Activated CD8-positive, alpha-beta memory T cell treated with anti-CD3 and anti-CD28 coated beads for 1 hour (primary cell): ENCODE measurements at places on chromosomes 7 and 10.
A peak's percentile ranks its signal among the peaks of the same experiment; 100 is the strongest.

GRCh38 chr10:10914144-10914543 lies 103.5 kb upstream of the CELF2 start:
- DNase-seq = no peak

DNA sequence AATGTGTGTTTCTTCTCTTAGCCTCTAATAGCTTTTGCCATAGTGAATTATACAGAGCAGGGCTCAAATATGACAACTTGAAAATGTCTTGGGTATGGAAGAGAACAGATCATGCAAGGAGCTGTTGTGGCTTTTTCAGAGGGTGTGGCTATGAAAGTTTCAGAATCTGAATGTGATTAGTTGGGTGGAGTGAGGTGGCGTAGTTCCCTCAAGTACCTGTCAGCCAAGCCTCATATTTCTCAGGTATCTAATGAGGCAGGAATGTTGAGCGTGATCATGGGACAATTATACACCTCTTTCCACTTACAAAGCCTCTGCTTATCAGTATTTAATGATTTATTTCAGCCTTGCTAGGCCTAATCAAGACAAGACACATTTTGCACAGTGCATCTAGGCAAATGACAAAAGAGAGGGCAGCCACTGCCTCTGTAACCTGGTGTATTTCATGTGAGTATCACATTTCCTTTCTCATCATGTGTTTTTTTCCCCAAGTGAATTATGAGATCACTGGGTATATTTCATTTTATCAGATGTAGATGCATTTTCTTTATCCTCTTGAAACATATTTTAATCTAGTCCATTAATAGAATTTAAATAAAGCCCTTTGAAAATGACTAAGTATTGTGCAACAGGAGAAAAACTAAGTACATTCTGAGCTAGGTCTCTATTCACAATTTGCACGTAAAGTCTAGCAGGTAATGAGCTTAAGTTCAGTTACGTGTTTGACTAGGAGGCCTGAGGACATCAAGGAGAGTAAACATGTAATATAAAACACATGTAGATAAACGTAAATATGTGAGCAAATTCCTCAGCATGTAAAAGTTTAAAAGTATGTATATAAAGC lies 644.4 kb upstream of the IGFBP3 start:
- no peak for DNase-seq

GRCh38 chr10:3199488-3199887 lies 26.9 kb upstream of the PITRM1 start:
- DNase-seq = no peak

GRCh38 chr7:25842201-25842733 lies 309.7 kb upstream of the NFE2L3 start:
- DNase-seq = no peak

- DNase-seq = no peak
Measured at GRCh38 chr10:101221549-101221948, 7.7 kb downstream of the LBX1 start.

- DNase-seq = no peak
Measured at GRCh38 chr7:138407792-138408191, 52.3 kb upstream of the TRIM24 start.

- DNase-seq = no peak
Measured at GRCh38 chr7:1156782-1157535, 3.0 kb downstream of the ZFAND2A start.

DNA sequence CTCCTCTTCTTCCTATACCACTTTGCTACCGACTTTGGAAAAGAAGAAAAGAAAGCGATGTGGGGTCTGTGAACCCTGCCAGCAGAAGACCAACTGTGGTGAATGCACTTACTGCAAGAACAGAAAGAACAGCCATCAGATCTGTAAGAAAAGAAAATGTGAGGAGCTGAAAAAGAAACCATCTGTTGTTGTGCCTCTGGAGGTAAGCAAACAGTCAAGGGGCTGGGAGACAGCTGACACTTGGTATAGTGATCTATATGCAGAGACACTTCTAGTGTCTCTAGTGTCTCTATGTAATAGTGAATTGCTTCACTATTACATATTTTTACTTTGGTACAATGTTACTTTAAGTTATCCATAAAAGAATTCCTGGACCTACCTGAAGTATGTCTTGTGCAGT lies 13.9 kb downstream of the TET1 start:
- no peak for DNase-seq

DNA sequence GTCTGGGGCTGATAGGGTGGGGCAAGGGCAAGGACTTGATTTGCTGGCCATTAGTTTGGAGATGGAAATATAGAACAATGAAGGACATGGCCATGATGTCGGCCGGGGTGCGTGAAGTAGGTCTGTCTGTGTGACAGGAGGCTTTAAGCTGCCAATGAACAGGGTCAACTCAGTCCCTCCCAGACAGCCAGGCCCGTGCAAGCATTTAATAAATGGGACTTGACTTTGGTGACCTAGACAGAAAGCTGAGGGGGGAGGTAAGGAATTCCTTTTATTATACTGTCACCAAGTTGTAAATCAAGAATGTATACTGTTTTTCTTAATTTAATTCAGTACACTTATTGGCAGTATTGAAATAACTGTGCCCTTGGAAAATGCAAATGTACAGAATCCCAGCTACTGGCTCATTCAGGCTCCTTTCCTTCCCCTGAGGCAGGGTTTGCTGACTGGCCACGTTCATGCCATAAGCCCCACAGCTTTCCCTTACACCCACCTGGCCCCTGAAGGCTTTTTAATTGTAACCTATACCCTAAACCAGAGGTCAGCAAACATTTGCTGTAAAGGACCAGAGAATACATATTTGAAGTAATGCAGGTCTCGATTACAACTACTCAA lies 87.2 kb downstream of the WIPF3 start:
- no peak for DNase-seq

DNA sequence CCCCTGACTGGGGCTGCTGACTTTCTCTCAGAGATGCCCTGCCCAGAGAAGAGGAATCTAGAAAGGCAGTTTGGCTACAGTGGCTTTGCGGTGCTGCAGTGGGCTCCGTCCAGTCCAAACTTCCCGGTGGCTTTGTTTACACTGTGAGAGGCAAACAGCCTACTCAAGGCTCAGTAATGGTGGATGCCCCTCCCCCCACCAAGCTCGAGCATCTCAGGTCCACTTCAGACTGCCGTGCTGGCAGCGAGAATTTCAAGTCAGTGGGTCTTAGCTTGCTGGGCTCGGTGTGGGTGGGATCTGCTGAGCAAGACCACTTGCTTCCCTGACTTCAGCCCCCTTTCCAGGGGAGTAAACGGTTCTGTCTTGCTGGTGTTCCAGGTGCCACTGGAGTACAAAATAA lies 734.5 kb upstream of the LRRN3 start:
- no peak for DNase-seq

GRCh38 chr7:27251652-27252590 lies 9.3 kb downstream of the EVX1 start:
- no peak for DNase-seq

DNA sequence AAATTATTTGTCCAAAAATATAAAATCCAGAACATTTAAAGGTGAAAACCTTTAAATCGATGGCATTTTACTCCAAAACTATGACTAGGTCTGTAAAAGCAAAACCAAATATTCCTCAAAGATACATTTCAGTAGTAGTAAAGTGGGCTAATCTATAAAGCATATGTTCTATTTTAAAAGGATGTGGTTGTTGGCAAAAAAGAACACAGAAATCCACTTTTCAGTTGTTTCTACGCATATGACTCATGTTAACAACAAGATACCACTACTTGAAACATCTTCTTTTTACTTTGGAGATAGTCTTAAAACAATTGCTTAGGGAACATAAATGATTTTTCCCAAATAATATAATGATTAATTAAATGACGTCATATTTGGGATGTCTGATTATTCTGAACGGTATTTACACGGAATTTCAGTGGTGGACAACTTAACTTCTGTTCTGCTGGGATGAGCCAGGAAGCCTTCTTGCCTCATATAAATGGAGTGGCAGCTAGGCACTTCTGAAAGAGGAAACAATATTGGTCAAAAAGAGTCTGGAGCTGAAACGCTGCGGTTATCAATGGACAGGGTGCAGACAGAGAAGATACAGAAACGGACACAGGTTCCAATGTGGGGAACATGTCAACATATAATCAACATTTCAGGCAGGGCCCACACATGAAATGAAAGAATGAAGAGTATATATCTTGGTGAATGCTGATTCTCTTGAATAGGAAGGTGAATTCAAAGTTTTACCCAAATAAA lies 78.5 kb downstream of the ETV1 start:
- DNase-seq = no peak

GRCh38 chr10:22455068-22455857 lies 110.0 kb downstream of the SPAG6 start:
- DNase-seq = no peak

- no peak for DNase-seq
Measured at GRCh38 chr10:116849248-116850057, at the start of gene ENO4. Gene ENO4, plus strand, starts transcription at chr10:116849499. Its CDS starts 68 bp downstream, at chr10:116849567.

DNA sequence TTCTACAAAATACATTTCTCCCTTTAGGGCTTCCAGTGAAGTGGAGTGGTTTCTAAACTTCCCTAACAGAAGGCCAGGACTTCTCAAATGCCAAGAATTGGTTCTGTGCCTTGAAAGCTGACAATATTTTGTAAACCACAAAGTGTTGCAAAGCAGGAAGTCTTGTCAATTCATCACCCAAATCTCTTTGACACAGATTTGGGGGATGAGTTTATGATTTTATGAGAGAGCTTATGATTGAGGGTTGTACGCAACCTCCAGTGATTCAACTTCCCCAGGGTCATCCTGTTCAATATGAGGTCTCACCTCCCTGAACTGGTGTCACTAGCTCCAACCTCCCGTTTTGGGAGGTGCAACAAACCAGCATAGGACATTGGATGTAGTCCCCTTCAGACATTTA lies 83.7 kb downstream of the PRLHR start:
- DNase-seq = no peak

DNA sequence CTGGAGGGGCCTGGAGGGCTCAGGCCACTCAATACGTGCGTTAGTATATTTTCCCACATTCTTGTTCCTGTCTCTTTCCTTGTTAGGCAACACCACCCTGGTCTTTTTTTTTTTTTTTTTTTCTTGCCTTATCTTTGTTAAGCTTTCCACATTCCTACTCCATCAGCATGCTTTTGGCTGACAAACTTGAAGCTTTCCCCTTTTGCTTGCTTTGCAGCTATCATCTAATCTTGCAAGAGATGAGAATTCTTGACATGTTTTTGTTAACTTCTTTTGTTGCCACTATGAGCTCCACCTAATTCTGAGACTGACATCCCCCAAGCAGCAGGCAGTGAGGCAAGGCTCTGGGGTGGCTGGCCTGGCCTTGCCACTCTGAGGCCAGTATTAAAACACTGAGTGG lies 52.5 kb upstream of the NRP1 start:
- DNase-seq = no peak

DNA sequence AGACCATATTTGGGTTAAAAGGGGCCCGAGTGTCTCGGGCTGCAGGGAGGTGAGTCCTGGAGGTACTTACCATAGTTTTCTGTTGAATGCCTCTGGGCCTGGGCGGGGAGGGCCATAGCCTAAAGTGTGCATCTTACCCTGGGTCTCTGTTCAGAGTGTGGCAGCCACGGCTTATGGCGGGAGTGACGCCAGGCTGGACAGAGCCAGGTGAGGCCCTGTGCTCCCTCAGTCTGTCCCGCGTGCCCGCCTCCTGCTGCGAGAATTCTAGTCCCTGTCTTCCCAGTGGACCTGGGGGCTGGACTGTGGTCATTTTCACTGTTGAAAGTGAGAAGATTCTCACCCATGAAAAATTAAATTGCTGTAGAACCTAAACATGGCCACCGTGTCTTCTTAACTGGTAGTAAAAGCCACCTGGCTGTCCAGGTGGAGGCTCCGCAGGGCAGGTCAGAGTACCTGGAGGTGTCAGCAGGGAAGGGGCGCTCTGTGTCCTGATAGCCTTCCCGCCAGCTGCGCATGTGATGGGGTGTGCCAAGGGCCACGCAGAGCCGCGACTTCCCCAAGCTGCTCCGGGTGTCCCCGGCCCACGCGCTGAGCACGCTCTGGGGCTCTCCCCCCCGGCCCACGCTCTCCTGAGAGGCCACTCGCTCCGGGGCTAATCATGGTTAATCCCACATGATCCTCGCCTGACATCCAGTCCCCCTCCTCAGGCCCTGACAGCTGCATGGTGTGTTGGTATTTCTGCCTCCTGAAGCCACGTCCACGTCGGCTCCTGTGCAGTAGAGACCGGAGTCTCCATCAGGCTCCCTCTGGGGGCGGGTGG lies 20.3 kb downstream of the INPP5A start:
- DNase-seq = no peak

DNA sequence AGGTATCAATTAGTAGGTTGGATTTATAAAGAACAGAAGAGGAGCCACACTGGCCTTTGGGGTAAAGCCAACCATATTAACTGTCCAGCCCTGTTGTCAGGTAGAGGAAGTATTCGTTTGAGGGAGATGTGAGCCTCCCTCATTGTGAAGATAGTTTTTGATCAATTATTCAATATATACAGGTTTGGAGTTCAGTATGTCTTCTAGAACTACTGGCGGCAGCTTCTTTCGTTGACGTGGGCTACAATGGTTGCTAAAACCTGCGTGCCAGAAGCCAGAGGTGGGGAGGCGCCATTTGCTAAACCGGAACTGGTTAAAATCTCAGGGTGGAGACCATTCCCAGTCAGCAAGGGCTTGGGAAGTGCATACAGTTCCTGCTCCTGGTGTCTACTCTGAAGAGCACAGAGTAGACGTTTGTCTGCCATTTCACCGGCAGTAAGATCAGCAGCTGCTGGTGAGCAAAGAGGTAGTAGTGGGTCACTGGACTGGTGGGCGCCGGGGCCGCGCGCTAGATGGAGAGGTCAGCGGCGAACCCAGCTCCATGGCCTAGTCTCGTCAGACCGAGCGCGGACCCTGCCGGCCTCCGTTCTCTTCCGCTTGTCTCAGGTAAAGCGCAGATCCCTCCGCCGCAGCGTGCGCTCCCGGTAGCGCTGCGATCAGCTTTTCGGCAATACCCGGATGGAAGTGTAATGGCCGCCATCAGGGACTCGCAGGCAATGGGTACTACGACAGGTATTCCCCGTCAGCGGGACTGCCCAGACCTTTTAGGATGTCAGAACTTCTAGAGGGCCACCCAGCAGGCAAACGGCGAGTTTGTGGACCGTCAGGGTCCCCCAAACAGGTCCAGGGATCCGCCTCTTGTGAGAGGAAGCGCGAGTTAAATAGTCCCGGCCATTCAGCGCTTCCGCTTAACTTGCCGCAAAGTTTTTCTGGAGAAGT lies at the start of gene ZNF518A:
Gene ZNF518A (plus strand): TSS at position 911 of the 939 bp plus-strand sequence. CDS start 26,026 bp downstream, outside the sequence.
- peak; percentile 79 for DNase-seq

GRCh38 chr7:87912121-87912520 lies 21.9 kb upstream of the ADAM22 start:
- DNase-seq = no peak

- no peak for DNase-seq
Measured at GRCh38 chr10:129956876-129957673, 7.0 kb downstream of the EBF3 start.

DNA sequence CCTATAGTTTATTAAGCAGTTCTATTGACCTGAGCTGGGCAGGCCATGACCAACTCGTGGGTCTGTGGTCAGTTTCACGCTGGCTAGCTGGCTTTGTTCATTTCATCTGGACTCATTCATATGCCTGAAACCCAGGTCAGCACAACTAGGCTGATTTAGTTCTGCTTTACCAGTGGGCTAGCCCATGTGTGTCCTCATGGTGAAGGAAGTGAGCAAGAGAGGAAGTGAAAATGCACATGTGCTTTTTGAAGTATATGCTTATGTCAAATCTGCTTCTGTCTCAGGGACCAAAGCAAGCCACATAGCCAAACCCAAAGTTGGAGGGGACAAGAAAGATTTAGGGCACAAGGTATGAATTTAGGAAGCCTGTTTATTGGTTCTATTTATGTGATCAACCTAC lies 154.5 kb downstream of the RNF133 start:
- DNase-seq = no peak

- DNase-seq = no peak
Measured at GRCh38 chr7:129122751-129123509, 21.6 kb upstream of the TSPAN33 start.

- no peak for DNase-seq
Measured at GRCh38 chr10:77932016-77932715, 5.6 kb upstream of the DLG5 start.
